ENCODE measurements at places on chromosomes 16 and 17.

- no peak for DNase-seq
Observed at GRCh38 chr17:13268791-13269595, 251.2 kb upstream of the ELAC2 start.

DNA sequence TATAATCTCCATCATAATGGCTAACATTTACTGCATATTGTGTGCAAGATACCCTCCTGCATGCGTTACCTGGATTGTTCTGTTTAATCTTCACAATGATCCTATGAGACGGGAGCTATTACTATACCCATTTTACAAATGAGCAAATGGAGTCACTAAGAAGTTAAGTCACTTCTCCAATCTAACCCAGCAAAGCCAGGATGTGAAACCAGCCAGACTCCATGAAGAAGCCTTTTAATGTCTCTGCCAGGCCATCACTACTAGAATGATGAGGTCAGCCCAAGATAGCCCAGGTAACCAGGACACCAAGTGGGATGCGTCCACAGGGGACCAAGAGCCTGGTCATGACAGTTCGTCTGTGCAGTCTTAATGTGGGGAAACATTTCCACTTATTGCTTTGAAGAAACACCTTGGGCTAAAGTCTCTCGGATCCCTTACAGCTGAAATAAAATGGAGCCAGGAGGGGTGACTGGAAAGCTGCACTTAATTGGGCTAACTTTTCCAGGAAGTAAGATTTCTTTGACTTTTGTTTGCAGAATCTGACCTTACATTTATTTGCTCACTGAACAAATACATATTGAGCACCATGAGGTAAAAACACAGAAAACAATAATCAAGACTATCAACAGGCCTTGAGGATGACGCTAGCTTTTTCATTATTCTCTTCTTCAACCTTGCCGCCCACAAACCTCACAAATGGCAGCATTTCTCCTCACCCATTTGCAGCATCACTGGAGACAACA, 926 bp upstream of the SHCBP1 start:
- no peak for DNase-seq

DNA sequence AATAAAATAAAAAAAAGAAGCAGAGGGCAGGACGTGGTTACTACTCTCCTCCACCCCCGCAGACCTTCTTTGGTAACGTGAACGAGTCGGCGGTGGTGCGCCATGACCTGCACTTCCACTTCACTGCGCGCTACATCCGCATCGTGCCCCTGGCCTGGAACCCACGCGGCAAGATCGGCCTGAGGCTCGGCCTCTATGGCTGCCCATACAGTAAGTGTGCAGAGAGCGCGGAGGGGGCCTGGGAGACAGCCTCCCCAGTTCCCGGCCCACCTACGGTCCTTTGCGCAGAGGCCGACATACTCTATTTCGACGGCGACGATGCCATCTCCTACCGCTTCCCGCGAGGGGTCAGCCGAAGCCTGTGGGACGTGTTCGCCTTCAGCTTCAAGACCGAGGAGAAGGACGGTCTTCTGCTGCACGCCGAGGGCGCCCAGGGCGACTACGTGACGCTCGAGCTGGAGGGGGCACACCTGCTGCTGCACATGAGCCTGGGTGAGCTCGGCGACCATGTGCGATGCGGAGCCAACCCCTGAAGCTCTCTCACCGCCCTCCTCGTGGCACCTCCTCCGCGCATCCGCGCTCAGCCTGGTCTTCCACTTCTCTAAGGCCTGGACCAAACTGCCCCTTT, 2.7 kb downstream of the CNTNAP1 start:
- DNase-seq: no peak

DNA sequence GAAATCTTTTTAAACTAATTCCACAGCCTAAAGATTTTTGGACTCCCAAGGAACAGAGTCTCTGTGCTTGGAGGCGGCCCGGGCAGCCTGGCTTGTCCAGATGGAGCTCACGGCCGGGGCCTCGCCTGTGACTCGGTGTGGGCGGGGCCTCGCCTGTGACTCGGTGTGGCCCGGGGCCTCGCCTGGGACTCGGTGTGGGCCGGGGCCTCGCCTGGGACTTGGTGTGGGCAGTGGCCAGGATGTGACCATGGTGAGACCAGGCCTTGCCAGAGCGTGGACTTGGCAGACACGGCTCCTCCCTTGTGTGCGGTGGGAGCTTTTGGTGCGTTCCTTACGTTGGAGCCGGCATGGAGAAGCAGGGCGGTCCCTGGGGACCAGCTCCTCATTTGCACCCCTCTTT, 92.3 kb downstream of the METRNL start:
- peak; percentile 1 for DNase-seq

DNA sequence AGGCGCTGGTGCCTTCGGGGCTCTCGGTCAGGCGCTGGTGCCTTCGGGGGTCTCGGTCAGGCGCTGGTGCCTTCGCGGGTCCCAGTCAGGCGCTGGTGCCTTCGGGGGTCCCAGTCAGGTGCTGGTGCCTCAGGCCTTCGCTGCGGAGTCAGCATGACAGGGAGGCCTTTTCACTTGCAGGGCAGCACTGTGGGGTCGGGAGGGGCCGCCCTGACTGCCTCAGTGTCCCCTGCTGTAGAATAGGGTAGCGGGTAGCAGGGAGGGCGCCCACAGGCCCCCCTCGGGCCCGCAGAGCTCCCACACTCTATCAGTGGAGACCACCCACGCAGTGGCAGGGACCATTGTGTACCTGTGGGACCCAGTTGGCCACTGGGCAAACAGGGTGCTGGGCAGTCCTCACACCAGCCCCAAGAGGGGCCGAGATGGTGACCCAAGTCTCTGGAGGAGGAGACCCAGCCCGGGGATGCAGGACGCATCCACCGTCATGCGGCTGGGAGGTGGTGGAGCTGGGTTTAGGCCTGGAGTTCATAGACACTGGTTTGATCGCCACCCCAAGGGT, 38.0 kb downstream of the ZFPM1 start:
- no peak for DNase-seq

- no peak for DNase-seq
Observed at GRCh38 chr16:11949527-11949926, 7.7 kb upstream of the NPIPB2 start.

DNA sequence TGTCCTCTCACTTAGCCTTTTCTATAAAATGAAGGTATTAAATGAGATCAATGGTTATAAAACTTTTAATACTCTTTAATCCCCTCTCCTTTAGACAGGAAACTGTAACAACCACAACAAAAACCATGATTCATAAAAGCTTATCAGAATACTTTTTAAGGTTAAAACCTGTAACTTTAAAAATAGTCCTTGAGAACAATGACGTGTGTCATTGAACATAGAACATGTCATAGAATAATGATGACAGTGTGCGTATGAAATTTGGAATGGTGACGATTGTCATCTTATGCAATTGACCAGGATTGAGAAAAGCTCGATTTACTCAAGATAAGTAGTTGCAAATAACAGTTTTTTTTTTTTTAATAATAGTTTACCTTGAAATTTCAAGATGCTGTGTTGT, 94.1 kb downstream of the PLCG2 start:
- no peak for DNase-seq

GRCh38 chr16:82832821-82833220, 206.1 kb downstream of the CDH13 start:
- no peak for DNase-seq

DNA sequence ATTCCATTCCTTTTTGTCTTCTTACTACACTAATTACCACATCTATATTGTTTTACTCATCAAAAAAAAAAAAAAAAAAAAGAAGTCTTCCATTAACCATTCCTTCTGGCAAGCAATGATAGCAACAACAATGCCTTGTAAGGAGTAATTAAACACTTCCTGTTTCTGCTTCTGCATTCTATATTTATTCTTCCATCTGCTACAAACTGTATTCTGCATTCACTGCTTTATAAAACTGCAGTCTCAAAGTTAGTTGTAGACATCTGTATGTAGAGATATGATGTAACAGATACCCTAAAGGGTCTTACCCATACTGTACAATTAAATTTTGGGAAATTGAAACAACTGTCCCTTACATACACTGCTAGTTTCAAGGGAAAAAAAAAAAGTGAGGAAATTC, 28.7 kb upstream of the ABCA6 start:
- DNase-seq: no peak

DNA sequence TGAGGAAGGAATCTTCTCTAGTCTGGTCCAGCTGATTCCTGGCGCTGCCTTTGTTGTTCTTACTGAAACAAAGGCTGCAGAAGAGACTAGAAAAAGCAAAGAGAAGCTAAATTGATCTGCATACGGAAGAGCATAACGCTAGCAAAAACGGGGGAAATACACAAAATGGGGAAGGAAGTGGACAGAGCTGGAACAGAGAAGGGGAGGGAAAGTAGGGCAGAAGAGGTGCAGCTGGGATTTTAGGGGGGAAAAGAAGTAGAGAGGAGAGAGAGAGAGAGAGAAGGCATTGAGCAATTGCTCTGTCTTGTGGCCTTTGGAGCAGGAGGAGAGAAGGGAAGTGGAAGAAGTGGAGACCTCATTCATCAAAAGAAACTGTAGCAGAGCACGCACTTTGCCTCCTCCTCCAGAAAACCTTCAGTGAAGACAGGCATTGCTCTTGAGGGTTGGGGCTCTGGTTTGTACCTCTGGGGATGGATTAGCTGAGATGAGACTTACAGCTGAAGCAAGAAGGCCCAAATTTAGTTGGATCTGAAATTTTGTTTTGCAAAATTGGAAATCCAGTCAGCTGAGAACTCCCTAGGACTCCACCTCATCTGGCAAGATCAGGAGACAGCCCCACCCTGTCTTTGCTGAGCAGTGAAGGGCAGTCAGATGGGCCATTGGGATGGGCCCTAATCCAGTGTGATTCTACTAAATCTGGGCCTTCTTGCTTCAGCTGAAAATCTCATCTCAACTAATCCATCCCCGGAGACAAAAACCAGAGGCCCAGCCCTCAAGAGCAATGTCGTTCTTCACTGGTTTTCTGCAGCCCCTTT, 55.8 kb downstream of the CDRT4 start:
- DNase-seq: no peak

DNA sequence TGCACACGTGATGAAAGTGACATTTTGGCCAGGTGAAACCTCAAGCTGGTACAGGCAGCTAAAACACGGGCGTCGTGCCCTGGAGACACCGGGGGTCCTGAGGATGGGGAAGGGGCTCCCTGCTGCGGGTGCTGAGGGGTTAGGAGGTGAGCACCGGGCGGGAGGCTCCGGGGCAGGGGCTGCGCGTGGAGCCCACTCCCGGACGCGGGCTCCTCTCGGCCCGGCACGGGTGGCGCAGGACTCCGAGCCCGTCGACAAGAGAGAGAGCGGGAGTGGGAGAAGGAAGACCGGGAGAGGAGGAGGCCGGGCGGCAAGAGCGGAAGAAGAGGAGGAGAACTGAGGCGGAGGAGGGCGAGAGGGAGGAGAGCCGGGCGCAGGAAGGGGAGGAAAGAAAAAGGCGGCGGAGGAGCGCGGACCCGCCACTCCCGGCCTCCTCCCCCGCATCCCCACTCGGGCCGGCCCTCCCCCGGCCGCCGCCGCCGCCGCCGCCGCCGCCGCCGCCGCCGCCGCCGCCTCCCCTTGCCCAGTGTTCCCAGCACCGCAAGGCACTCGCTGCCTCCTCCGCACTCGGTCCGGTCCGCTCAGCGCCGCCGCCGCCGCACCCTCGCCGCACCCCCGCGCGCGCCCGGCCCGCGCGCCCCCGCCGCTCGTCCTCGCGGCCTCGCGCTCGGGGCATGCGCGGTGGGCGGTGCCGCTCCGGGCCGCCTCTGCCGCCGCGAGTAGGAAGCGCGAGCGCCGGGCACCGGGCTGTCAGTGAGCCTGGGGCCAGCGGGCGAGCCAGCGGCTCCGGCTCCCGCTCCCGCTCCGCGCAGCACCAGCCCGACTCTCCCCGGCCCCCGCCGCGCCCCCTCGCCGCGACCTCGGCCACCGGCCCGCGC, at the start of gene PRKCA:
PRKCA (plus strand) TSS at position 750 of the 878 bp plus-strand sequence.
- peak; percentile 60 for DNase-seq

GRCh38 chr16:27515874-27516353, 33.8 kb downstream of the GTF3C1 start:
- DNase-seq: no peak

DNA sequence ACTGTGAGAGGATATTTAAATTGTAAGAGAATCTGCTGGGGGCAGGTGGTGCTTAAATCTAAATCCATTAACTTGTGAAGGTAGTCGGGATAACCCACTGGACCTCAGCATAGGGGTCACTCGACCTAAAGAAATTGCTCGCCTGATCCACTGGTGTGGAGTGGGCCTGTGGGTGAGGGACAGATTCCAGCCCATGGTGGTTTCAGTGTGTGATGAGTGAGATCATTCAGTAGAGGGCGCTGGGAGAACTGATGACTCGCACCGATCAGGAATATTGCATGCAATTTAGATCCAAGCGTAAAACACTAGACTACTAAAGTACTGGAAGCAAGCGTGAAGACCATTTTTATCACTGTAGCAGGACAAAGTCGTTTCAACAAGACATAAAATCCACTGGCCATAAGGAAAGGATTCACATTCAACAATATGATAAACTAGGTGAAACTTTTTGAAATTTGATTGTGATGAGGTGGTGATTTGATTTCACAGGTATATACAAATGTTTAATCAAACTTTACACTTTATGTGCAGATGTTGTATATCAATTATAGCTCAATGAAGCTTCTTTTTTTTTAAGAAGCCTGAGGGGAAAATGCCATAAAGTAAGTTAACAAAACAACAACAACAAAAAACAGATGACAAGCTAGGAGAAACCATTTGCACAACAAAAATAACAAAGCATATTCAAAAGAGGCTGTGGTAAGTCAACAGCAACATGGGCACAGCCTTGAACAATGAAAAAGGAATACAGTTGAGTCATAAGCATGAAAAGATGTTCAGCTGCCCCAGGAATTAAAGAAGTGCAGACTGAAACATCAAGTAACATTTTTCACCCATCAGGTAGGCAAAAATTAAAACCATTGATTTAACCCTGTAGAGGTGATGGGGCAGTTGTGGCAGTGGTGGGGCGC, 7.5 kb upstream of the TMEM170A start:
- peak; percentile 20 for DNase-seq

DNA sequence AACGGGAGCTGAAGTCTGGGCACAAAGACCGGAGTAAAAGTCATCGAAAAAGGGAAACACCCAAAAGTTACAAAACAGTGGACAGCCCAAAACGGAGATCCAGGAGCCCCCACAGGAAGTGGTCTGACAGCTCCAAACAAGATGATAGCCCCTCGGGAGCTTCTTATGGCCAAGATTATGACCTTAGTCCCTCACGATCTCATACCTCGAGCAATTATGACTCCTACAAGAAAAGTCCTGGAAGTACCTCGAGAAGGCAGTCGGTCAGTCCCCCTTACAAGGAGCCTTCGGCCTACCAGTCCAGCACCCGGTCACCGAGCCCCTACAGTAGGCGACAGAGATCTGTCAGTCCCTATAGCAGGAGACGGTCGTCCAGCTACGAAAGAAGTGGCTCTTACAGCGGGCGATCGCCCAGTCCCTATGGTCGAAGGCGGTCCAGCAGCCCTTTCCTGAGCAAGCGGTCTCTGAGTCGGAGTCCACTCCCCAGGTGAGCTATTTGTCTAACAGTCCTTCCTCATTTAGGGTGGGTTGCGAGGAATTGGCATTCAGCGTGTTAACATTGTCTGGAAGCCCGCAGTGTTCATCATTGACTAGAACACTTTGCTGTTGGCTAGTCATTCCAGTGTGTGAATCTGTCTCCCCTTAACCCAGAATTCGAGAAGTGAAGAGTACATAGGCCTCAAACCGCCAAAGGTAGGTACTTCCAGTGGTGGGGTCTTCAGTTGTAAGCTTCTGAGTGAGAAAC, 1.5 kb downstream of the CDK12 start:
- no peak for DNase-seq
